ENCODE measurements at places on chromosomes 5 and 9.

DNA sequence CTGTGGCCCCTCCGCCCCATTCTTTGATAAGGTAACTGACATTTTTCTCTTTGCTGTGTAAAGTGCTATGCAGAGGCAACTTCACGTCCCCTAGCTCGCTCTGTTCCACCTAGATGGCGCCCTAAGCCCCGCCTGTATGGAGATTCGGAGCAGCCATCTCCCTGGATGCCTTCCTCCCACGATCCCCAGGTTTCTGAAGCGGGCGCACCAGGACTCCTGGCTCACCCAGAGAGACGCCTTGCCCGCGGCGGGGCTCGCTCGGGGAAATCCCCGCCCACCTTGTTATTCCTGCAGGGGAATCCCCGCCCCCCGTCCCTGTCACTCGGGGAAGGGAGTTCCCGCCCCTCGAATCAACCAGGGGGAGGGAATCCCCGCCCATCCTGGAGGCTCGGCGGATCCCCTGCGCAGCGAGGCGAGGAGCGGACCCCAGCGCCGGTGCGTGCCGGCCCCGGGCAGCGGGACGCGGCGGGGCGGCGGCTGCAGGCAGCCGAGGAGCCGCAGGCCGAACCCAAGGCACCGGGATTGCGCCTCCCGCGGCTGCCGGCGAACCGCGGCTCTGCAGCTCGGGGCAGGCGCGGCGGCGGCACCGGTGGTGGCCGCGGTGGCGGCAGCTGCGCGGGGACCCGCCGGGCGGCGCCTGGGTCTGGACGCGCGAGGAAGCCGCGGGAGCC is at the start of gene PDZD2:
Gene PDZD2 (plus strand): TSS at position 384 of the 671 bp plus-strand sequence.
- peak; percentile 23 for DNase-seq

DNA sequence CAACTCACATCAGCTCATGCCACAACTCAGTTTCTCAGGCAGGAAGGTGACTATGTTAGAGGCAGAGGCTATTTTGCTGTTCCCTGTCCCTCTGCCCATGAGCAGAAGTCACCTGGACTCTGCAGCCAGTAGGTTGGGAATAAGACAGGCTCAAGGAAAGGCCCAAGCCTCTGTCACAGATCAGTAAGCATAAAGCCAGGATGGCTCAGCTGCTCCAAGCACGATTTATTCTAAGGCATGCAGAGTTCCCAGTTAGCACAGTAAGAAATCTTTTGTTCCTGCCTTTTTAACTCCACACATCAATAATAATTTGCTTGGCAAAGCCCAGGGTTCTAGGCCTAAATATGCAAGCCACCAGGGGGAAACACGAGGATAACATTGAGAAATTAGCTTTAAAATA is 249.0 kb upstream of the ADRA1B start:
- DNase-seq, result no peak

GRCh38 chr9:112664531-112664930 is 53.4 kb downstream of the INIP start:
- peak; percentile 6 for DNase-seq

- no peak for DNase-seq
Measured at GRCh38 chr9:120777229-120777628, 16.0 kb downstream of the FBXW2 start.

Data from stromal cell of bone marrow (primary cell).